Ovary (tissue), 10 donors: ENCODE measurements at places on chromosomes 11 and 22. TPM values are rescaled to one million over a fixed set of nuclear protein-coding genes. Genes with fewer than 3 reads are reported as not detected.

Gene TEX12
- polyA plus RNA-seq = 0.11 TPM

Gene INCENP
- 11.7 TPM for polyA plus RNA-seq

Gene RAB30
- 6.8 TPM for polyA plus RNA-seq

Gene TIMM10B
- 52.1 TPM for polyA plus RNA-seq

Gene RABL2B
- 20.1 TPM for polyA plus RNA-seq

Gene OR8D4
- polyA plus RNA-seq = not detected

Gene E2F8
- 0.08 TPM for polyA plus RNA-seq

Gene CCDC89
- 2.8 TPM for polyA plus RNA-seq

GRCh38 chr11:79959318-79959717 lies 518.5 kb upstream of the TENM4 start:
- H3K27ac ChIP-seq = no peak overlapping the region
- no peak overlapping the region for H3K4me3 ChIP-seq
- H3K27me3 ChIP-seq = no peaks in the 10 kb centered on the region
- H3K4me1 ChIP-seq = peaks cover 2% of the 10 kb centered on the region
- DNase-seq = no peak

- H3K4me3 ChIP-seq = peak overlapping the region; percentile 76
- H3K36me3 ChIP-seq = no peaks in the 10 kb centered on the region
- DNase-seq = no peak
- H3K4me1 ChIP-seq = no peaks in the 10 kb centered on the region
- H3K27ac ChIP-seq = peak overlapping the region; percentile 71
- H3K27me3 ChIP-seq = no peaks in the 10 kb centered on the region
Observed at GRCh38 chr11:14499178-14499559, 442 bp downstream of the COPB1 start.

GRCh38 chr11:11535611-11536010 lies 86.2 kb downstream of the GALNT18 start:
- peaks cover 19% of the 10 kb centered on the region for H3K4me1 ChIP-seq
- no peaks in the 10 kb centered on the region for H3K36me3 ChIP-seq
- no peak for DNase-seq

DNA sequence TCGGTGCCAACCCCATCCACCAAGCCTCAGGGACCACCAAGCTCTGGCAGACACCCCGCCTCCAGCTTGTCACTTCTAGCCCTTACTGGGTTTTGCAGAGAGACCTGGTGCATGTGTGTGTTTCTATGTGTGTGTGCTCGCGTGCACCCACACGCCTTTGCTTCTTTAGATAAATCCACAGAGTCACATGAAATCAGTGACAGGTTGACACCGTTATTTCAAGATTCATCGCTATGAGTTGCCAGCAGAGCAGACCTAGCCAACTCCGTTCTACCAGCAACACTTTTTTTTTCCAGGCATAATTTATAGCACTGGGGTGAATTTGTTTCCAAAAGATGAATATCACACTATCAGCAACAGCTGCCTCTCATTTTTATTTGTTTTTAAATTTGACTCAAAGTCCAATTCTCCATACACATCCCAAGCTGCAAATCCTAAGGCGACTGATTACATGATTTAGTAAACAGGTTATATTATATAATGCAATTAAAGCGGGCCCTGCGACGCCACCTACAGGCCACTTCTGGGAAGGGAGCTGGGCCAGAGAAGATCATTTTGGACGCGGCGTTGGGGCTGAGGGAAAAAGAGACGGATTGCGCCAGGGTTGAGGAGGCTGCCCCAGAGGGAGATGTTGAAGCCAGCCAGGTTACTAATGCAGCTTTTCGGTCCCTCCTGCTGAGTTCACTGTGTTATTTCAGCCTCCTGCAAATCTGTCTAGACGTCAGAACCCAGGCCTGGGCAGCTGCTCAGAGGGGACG lies 150.5 kb downstream of the FEZ1 start:
- H3K27me3 ChIP-seq = no peaks in the 10 kb centered on the region
- H3K27ac ChIP-seq = peak overlapping the region; percentile 68
- H3K4me3 ChIP-seq = no peak overlapping the region
- peak; percentile 84 for DNase-seq
- H3K36me3 ChIP-seq = no peaks in the 10 kb centered on the region

DNA sequence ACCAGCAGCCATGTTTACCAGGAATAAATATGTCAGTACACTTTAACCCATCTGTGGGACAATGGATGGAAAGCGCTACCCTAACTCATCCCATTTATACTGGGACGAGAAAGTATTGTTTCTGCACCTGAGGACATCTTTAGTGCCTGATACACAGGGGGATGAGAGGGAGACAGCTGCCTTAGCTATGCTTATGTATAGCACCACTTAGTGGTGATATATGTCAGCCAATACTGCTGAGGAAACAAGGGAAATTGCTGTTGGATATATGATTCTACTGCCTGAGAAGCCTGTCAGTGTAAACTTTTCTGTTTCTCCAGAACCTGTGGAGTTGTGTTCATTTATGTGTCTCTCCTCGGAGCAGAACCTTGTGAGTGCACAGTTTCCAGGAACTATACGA lies 13.3 kb upstream of the CEP295 start:
- H3K4me3 ChIP-seq = no peak overlapping the region
- no peaks in the 10 kb centered on the region for H3K4me1 ChIP-seq
- no peak overlapping the region for H3K27ac ChIP-seq
- DNase-seq = no peak

GRCh38 chr22:33842006-33842354 lies 78.3 kb downstream of the LARGE1 start:
- DNase-seq = no peak
- H3K27me3 ChIP-seq = no peaks in the 10 kb centered on the region
- H3K36me3 ChIP-seq = no peaks in the 10 kb centered on the region
- H3K4me3 ChIP-seq = no peak overlapping the region
- H3K4me1 ChIP-seq = peaks cover 14% of the 10 kb centered on the region
- H3K27ac ChIP-seq = no peak overlapping the region

DNA sequence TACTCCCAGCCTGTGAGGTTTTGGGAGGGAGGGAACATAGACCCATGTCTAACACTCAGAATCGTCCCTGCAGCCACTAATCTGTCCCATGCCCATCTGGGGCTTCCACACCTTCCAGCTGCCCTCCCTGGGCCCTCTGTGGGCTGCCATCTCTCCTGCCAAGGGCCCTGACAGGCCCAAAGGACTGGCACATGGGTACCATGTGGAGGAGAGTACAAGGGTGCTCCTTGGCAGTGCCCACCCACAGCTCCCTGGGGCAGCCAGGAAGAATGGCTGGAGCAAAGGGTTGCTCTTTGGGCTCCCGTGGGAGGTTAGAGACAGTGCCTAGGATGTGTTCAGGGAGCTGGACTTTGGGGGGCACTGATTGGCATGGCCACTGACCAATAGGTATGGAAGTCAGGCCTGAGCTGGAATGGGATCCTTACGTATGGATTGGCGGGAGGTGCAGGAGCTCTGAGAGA lies 56.8 kb downstream of the CD82 start:
- H3K27ac ChIP-seq = no peak overlapping the region
- no peaks in the 10 kb centered on the region for H3K36me3 ChIP-seq
- no peaks in the 10 kb centered on the region for H3K4me1 ChIP-seq
- no peak for DNase-seq
- no peaks in the 10 kb centered on the region for H3K27me3 ChIP-seq

GRCh38 chr11:117790279-117790678 lies 6.7 kb downstream of the DSCAML1 start:
- no peak for DNase-seq
- no peak overlapping the region for H3K4me3 ChIP-seq

- no peak overlapping the region for H3K4me3 ChIP-seq
- no peaks in the 10 kb centered on the region for H3K27me3 ChIP-seq
- no peak overlapping the region for H3K27ac ChIP-seq
- H3K36me3 ChIP-seq = no peaks in the 10 kb centered on the region
- no peak for DNase-seq
Observed at GRCh38 chr11:3077189-3077836, 20.1 kb upstream of the CARS1 start.

DNA sequence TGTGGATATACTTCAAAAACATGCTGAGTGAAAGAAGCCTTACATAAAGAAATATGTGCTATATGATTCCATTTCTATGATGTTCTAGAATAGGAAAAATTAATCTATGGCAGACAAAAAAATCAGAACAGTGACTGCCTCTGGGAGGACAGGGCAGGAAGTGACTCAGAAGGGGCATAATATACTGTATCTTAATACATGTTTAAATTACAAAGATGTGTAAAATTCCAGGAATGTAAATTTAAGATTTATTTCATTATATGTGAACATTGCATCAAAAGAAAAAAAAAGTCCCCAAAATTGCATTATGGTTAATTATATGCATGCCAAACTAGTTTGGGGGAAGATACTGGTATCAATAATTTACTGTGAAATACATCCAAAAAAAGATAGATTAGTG lies 32.2 kb downstream of the SBF2 start:
- DNase-seq = no peak
- H3K4me3 ChIP-seq = no peak overlapping the region
- H3K27me3 ChIP-seq = no peaks in the 10 kb centered on the region
- no peaks in the 10 kb centered on the region for H3K36me3 ChIP-seq
- H3K4me1 ChIP-seq = peaks cover 4% of the 10 kb centered on the region
- H3K27ac ChIP-seq = no peak overlapping the region

DNA sequence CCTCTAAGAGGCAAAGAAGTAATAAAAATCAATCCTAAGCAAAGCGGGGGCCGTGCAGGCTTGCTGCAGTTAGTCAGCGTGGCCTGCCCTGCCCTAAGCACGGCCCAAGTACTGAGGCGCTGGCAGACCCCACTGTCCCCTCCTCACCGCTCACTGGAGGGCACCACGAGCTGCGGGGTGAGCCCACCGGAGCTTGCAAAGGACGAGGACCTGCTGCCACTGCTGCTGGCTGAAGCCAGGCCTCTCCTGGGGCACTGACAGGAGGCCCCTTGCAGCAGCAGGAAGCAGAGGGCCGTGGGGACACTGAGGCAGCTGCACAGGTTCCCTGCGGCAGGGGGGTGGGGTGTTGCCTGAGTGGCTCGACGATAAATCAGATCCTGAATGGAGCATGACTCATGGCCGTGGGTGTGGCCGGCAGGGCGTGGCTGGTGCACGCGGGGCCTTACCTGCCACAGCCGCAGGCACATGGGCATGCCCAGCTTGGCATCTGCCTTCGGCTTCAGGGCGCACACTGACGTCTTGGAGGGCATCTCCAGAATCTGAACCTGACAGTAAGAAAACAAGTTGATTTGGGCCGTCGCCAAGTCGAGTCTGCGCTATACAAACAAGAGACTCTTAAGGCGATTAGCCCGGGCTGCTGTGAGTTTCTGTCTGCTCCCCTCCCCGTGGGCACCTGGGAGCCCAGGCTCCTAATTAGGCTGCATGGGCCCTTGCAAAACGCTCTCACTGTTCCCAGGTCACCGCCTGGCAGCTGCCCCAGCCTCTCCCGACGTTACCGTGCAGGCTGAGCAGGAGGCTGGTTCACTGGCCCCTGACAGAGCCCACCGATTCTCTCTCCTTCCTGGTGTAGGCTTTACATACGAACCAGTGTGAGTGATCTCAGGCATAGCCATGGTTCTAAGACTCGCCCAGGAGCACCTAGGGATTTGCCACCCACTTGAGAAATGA lies 45.9 kb downstream of the TBX1 start:
- H3K27ac ChIP-seq = no peak overlapping the region
- DNase-seq = no peak
- no peaks in the 10 kb centered on the region for H3K27me3 ChIP-seq
- peaks cover 7% of the 10 kb centered on the region for H3K4me1 ChIP-seq
- H3K4me3 ChIP-seq = no peak overlapping the region
- no peaks in the 10 kb centered on the region for H3K36me3 ChIP-seq

DNA sequence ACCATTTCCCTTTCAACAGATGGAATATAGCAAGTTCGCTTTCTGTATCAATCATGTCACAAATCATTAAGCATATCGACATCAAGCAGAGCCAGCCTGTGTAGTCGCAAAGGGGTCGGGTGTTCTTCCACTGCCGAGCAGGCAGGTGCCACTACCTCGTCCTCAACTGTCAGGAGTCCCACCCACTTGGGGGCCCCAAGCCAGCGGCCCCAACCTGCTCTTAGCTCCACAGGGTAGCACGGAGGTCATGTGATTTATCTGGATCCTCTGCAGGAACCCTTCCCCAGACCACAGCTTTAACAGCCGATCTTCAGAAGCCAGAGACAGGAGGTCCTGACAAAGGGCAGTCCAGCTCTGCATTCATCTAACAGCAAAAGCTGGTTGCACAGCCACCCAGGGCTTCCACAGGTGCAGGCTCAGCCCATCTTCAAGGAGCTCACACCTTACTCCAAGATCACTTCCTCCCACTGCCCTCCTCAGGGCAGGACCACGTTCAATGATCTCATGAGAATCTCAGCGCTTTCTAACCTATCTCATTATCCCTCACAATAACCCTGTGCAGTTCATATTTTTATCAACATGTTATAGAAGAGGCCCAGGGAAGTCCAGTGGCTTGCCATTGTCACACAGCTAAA lies 110.2 kb downstream of the TRIM29 start:
- DNase-seq = no peak
- no peaks in the 10 kb centered on the region for H3K4me1 ChIP-seq
- H3K27ac ChIP-seq = no peak overlapping the region
- H3K36me3 ChIP-seq = no peaks in the 10 kb centered on the region
- H3K4me3 ChIP-seq = no peak overlapping the region

DNA sequence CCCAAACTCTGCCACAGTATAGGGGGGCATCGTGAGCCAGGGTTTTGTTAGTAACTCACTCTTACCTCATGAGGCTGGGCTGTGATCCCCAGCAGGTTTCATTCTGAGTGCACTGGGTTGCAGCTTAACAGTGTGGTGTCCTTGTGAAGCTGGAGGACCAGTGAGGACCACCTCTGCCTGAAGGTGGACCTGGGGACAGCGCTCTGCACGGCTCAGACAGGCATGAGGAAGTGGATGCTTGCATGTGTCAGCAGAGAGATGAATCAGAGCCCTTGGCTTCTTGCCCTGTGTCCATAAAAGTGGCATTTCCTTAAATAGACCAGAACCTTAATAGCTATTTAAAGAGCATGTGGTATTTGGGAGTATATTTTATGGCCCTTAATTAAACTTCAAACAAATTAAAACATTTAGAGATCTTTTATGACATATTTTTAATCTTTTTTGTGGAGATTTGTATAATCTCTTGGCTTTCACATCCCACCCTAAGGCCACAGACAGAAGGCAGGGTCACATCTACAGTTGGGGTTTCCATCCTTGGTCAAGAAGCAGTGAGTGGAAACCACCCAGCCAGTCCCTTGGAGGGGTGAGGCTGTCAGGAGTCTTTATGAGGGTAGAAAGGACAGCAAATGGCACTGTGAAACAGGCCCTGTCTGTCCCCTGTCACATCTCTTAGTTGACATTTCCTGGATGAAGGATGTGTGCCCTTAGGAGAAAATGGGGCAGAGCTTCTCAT lies 24.8 kb upstream of the ADORA2A start:
- peak; percentile 63 for DNase-seq
- no peaks in the 10 kb centered on the region for H3K36me3 ChIP-seq
- H3K4me3 ChIP-seq = no peak overlapping the region
- H3K4me1 ChIP-seq = peaks cover 9% of the 10 kb centered on the region
- H3K27ac ChIP-seq = no peak overlapping the region
- no peaks in the 10 kb centered on the region for H3K27me3 ChIP-seq

DNA sequence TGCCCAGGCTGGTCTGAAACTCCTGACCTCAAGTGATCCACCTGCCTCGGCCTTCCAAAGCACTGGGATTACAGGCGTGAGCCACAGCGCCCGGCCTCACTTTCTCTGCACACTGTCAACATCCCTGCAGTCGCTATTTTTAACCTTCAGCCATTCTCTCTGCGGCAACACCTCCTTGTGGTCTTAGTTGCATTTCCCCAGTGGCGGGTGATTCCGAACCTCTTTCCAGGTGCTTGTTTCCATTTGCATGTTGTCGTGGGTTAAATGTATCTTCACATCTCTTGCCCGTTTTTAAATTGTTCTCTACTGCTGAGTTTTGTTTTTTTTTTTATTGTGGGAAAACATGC lies 2.2 kb upstream of the SCT start:
- H3K4me3 ChIP-seq = no peak overlapping the region
- no peaks in the 10 kb centered on the region for H3K27me3 ChIP-seq
- H3K4me1 ChIP-seq = peaks cover 5% of the 10 kb centered on the region
- no peaks in the 10 kb centered on the region for H3K36me3 ChIP-seq
- DNase-seq = no peak
